Right cardiac atrium (tissue), 5 donors: ENCODE measurements at places on chromosomes 1 and 21. TPM values are rescaled to one million over a fixed set of nuclear protein-coding genes. Genes with fewer than 3 reads are reported as not detected.

The CELA2A gene
- not detected for polyA plus RNA-seq

The PRR9 gene
- not detected for polyA plus RNA-seq

The KNCN gene
- not detected for polyA plus RNA-seq

The SPTA1 gene
- polyA plus RNA-seq = not detected

The PSRC1 gene
- 2.8 TPM for polyA plus RNA-seq
